GM12892 (cell line): ENCODE measurements at places on chromosomes 3 and 15.

DNA sequence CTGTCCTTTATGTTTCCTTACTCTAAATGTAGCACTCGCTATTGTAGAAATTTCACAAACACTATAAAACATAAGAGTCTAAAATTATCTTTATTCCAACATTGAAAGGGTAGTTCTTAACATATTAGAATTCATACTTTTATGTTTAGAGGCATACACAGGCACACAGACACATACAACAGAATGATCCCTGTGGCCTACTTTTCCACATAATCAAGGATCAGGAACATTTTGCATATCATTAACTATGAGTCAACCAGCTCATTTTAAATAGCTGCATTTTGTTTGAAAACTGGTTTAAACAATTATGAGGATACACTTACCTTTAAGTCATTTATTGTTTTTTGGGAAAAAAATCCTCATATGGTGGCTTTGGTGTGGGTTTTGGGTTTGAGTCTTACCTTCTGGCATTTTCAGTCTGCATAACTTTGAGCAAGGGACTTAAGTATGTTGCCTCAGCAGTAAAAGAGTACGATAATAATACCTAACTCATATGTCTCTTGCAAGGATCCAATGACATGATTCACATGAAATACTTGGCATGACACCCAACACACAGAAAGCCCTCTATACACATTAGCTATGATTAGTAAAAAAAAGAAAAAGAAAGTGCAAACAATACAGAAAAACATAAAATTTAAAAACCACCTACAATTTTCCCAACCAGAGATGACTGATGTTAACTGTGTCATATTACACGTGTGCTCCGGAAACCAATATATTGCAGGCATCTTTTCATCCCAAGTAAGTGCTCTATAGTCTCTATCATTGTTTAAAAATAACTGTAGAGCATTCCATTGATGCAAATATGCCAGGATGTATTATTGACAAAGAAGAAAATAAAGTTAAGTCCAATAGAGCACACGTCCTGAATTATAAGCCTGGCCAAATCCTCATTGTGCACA is 213.1 kb upstream of the ADAMTS9 start:
- DNase-seq, result no peak

GRCh38 chr3:114863848-114864247 is 283.2 kb downstream of the ZBTB20 start:
- no peak for DNase-seq

DNA sequence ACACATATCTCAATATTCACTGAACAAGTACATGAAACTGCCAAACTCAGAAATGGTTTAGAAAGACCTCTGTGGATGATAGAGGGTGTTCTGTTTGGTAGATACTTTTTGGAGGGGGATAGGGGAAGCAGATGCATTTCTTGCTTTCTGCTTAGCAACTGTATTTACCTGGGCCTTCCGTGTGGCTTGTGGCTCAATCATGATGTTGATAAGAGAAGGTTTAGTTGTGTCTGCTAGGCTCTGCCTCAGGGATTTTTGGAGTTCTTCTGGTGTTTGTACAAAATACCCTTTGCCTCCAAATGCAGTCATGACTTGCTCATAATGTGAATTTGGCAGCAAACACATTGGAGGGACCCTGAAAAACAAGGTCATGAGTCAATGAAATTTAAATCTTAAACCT is 38.2 kb downstream of the HACL1 start:
- DNase-seq, result no peak

DNA sequence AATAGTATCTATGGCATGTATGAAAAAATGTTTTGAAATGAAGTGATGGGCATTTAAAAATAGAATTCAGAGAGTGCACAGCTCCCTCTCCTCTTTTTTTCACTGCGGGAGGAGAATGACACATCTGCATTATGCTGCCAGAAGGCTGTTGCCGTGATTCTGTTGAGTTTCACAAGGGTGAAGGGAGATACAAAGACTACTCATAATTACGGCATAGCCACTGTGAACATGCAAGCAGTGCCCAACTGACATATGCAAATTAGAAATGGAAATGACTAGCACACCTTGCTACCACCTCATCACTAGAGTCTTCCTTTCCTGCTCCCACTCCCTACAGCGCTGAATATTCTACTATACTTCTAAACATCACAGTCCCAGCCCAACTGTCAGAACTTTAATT is 20.1 kb downstream of the IFT57 start:
- no peak for DNase-seq

- DNase-seq, result no peak
Measured at GRCh38 chr3:9385187-9386077, 12.0 kb upstream of the SETD5 start.

- no peak for DNase-seq
Measured at GRCh38 chr3:36833160-36833814, 68.9 kb upstream of the DCLK3 start.

GRCh38 chr15:86333819-86334218 is 254.1 kb downstream of the AGBL1 start:
- DNase-seq, result no peak

- no peak for DNase-seq
Measured at GRCh38 chr3:194383276-194383940, 13.9 kb upstream of the LRRC15 start.

- no peak for DNase-seq
Measured at GRCh38 chr3:147360646-147361453, 45.5 kb downstream of the ZIC4 start.

DNA sequence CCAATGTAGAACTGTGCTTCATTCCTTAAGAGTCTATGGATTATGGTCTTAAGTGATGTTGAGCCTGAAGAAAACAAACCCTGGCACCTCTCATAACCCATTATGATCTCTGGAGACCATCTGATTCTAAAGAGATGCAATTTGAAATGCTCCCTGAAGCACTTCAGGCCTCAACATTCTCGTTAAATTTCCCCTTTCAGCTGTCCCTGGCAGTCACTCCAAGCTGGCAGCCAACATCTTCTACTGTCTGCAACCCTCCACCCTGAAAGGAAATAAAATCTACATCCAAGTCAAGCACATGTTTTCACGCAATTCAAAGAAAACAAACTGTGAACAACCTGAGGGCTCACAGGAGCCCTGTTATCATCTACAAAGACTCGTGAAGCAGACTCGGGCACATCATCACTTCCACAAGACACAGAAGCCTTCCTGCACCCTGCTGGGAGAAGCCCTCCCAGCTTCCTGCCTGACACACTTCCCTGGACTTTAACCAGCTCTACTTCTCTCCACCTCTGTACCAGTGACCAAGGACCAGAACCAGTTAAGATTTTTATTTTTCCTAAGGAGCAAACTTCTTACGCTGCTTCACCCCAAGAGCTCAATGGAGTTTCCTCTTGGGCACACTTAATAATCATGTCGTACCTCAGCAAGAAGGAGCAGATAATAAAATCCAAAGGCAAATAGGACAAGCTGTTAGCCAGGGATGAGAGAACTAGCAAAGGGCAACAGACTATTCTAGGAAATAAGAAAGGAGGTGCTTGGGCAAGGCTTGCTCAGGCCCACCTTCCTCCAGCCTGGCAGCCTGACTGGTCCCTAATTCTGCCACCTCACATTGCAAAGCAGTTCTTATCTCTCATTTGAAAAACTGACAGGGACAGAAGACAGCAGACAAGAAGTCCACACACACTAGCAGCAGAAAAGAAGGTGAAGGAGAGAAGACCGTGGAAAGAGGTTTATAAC is 67.1 kb downstream of the MAGI1 start:
- DNase-seq, result no peak

- no peak for DNase-seq
Measured at GRCh38 chr3:25663347-25663868, 1.3 kb downstream of the TOP2B start.

GRCh38 chr15:34366271-34367065 is 528 bp downstream of the LPCAT4 start:
- DNase-seq, result no peak

- no peak for DNase-seq
Measured at GRCh38 chr3:137202941-137203340, 245.2 kb downstream of the IL20RB start.

- DNase-seq, result no peak
Measured at GRCh38 chr3:176075491-176075890, 1121.8 kb downstream of the TBL1XR1 start.

DNA sequence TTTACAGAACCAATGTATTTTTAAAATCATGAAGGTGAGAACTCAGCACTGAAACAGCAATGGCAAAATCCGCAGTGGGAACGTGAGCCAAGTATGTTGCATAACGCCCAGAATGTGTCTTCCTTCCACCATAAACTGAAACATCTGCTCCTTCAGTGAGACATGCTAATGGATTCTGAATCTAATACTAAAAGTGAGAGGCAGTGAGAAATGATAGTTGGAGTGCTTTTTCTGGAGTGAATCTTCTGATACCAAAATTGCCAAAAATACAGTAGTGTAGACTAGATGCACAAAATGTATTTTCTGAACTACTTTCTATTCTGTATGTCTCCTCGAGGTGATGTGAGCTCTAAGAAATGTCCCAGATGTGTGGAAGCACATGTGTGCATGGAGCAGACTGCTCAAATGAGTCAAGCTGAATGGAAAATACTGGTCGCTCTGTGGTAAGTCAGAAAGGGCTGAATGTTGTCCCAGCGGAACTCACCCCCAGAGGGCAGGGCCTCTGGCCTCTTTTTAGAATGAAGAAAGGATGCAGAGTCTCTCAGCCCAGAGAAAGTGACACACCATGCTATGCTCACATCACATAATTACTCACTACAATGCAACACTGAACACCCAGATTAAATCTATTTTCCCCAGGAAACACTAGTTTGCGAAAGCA is 73.0 kb downstream of the ATP10A start:
- DNase-seq, result no peak

- no peak for DNase-seq
Measured at GRCh38 chr15:28917791-28918140, 32.0 kb downstream of the APBA2 start.

GRCh38 chr3:23129817-23130216 is 73.3 kb upstream of the UBE2E2 start:
- DNase-seq, result no peak

- DNase-seq, result no peak
Measured at GRCh38 chr15:82105451-82106215, 59.8 kb upstream of the MEX3B start.

DNA sequence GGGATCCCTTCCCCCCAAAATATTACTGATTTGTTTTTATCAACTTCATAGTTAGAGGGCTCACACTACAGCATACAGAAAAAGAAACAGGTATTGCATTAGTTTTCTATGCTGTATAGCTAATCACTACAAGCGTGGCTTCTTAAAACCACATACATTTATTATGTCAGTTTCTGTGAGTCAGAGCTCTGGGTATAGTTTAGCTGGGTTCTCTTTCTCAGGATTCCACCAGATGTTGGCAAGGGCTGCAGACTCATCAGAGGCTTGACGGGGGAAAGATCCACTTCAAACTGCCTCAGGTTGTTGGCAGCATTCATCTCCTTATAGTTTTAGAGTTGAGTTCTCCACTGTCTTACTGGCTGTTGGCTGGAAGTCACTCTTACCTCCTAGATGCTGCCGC is 328.0 kb downstream of the NLGN1 start:
- DNase-seq, result no peak
